ENCODE measurements at places on chromosomes 6 and 20.
A peak's percentile ranks its signal among the peaks of the same experiment; 100 is the strongest.

DNA sequence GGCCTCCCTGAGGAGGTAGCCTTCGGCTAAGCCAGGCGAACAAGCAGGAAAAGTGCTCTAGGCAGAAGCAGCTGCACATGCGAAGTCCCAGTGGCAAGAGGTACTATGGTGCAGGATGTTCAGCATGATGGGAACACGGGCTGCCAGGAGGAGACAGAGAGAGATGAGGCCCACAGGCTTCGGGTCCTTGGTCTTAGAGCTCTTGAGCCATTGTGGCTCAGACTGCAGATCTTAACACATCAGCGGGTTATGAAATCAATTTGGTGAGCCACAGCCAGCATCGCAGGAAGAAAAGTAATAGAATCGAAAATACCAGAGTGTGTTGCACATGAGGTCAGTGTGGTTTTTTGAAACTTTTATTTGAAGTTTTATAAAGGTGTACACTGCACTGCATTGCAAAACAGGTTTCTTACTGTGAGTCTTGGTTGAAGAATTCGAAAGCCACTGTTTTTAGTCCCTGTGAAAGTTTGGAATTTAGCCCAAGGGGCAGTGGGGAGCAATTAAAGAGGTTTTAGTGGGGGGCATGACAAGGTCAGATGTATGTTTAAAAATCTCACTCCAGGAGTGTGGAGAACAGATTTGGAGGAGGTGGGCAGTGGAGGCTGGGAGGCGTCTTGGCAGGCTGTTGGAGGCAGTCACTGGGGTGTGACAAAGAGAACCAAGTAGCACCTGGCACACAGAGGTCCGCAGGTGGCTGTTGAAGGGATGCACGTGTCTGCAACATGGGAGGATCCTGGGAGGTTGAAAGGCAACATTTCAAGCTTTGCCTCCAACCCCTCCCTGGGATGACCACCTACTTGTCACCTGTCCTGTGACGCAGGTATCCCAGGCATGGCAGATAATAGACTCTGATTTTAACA lies 69.3 kb downstream of the EYA2 start:
- no peak for DNase-seq

DNA sequence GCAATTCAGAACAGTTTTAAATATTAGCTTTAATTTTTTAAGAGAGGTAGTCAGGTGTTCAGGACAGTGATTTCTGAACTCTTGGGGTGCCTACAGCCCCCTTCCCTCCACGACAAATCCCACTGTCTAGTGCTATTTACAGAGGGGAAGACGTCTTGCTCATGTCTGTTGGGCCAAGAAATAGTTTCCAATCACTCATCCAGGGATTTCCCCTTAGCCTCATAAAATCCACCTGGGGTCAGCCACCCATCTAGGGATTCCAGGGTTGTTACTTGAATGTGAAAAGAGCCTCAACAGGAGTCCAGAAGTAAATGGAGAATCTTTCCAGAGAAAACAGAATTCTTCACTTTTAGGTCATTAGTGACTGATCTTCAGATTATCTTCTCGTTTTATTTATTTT lies 37.0 kb downstream of the BICRAL start:
- DNase-seq, result no peak

- DNase-seq, result no peak
Measured at GRCh38 chr6:106108129-106108528, 22.0 kb downstream of the PRDM1 start.

- DNase-seq, result no peak
Measured at GRCh38 chr6:158591134-158591809, 31.4 kb downstream of the TMEM181 start.

- no peak for DNase-seq
Measured at GRCh38 chr20:40307997-40308396, 381.0 kb downstream of the MAFB start.

- DNase-seq, result peak; percentile 63
Measured at GRCh38 chr6:130322673-130323268, 43.0 kb upstream of the TMEM200A start.
